ENCODE measurements at places on chromosomes 16 and 17.

- DNase-seq, result no peak
These were observed 26.0 kb downstream of the TK2 start for GRCh38 chr16:66523861-66524354.

- DNase-seq, result no peak
These were observed 21.1 kb upstream of the CORO6 start for GRCh38 chr17:29643817-29644160.

GRCh38 chr16:68093816-68094613 is 8.8 kb downstream of the NFATC3 start:
- no peak for DNase-seq

DNA sequence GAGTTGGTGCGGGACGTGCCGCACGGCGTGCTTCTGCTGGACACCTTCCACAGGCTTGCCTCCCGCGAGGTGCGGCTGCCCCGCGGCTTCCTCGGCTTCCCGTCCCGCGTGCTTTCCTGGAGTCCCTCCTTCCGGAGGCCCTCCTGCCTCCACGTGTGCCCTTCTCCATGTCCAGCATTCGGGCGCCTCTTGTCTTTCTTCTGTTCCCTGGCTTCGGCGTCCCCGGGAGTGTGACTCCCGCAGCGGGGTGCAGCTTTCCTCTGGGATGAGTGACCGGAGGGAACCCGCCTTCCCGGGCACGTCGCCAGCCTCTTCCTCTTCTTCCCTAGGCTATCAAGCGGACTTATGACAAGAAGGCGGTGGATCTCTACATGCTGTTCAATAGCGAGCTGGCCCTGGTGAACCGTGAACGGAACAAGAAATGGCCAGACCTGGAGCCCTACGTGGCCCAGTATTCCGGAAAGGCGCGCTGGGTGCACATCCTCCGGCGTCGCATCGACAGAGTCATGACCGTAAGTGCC is 23.0 kb downstream of the DNAH2 start:
- no peak for DNase-seq

DNA sequence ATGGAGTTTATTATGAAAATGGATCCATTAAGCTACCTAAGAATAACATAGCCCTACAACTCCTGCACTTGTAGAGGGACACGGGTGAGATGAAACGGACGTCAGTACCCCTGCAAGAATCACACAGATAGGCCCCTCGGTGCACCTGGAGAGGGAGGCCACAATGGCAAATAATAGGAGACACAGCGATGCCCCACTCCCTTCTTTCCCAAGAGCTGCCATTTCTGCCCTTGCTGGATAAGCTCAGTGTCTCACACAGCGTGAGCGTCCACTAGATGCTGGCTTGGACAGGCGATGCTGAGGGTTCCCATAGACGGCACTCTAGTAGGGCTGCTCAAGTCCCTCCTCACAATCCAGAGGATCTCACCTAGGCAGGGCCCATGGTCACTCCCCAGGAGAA is 67.8 kb downstream of the ADCY9 start:
- DNase-seq, result no peak

DNA sequence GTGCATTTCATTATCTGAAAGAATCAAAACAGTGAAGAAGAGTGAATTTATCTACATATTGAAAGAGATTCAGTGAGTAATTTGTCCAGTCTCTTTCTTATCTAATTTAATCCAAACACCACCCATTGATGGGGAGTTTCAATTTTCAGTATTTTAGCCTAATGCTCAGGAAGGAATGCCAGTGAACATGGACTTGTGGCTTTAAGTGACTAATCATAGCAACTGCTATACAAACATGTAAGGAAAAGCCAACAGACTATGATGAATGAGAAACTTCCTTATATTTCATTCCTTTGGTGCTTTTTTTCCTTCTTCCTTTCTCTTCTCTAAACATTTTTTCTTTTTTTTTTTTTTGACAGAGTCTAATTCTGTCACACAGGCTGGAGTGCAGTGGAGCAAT is 885.8 kb downstream of the KCNJ2 start:
- DNase-seq, result no peak
